Activated T-helper 1 cell treated with anti-CD3 and anti-CD28 coated beads, Interleukin-12 subunit alpha, Interleukin-12 subunit beta, Interleukin-2, Interleukin-4 antibody, amounts not matched to agents 30 ng/mL and 10 ng/mL and 1 ng/mL, durations not matched to agents 14 hours and 24 hours and 36 hours (primary cell): ENCODE measurements at places on chromosomes 5 and 9. TPM values are rescaled to one million over a fixed set of nuclear protein-coding genes. Genes with fewer than 3 reads are reported as not detected.

TPRN gene
- total RNA-seq, result 15.6 and 17.2 TPM in 2 replicates

DNA sequence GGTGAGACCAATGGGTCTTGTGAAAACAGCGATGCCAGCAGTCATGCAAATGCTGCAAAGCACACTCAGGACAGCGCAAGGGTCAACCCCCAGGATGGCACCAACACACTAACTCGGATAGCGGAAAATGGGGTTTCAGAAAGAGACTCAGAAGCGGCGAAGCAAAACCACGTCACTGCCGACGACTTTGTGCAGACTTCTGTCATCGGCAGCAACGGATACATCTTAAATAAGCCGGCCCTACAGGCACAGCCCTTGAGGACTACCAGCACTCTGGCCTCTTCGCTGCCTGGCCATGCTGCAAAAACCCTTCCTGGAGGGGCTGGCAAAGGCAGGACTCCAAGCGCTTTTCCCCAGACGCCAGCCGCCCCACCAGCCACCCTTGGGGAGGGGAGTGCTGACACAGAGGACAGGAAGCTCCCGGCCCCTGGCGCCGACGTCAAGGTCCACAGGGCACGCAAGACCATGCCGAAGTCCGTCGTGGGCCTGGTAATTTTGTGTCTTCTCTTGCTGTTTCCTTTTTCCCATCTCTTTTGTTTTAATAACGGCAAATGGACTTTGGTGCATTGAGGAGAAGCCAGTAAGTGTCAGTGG lies 98.0 kb downstream of the EHMT1 start:
- peaks cover 69% of the 10 kb centered on the region for H3K36me3 ChIP-seq
- H3K27me3 ChIP-seq, result no peaks in the 10 kb centered on the region
- peaks cover 15% of the 10 kb centered on the region for H3K4me1 ChIP-seq
- peak overlapping the region; percentile 55 for H3K27ac ChIP-seq
- H3K4me3 ChIP-seq, result no peak overlapping the region

DNA sequence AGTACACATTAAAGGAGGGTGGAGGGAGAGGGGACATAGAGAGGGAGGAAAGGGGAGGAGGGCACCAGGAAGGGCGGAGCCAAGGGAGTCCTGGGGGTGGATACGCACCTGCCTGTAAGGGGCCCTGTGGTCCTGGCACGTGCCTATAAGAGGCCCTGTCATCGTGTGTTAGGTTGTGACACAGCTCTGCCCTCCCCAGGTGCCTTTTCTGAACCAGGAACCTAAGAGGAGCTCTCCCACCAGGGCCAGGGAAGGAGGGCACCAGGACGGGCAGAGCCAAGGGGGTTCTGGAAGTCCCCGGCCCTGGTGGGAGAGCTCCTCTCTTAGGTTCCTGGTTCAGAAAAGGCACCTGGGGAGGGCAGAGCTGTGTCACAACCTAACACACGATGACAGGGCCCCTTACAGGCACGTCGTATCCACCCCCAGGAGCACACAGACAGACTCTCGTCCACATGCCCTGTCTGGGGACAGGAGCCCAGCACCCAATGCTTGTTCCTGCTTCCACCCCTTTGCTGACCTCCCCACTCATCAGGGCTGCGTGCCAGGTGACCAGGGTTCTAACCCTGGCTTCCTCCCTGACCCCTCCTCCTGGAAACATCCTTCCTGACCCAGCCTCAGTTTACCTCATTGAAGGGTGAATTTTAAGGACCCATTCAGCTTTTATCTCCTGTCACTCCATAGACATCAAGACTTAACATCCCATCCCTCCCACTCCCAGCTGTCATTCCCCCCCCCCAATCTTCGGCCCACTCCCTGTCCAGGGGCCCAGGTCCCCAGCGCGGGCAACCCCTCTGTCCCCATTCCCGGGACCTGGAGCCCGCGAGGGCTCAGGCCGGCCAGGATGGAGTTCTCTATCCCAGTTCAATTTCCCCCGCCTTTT lies 12.9 kb upstream of the OLFM1 start:
- DNase-seq, result no peak
- no peaks in the 10 kb centered on the region for H3K4me1 ChIP-seq
- H3K27me3 ChIP-seq, result peaks cover 12% of the 10 kb centered on the region
- H3K27ac ChIP-seq, result no peak overlapping the region

- H3K36me3 ChIP-seq, result peaks cover 48% of the 10 kb centered on the region
- no peak for DNase-seq
- H3K27me3 ChIP-seq, result no peaks in the 10 kb centered on the region
Observed at GRCh38 chr5:154793599-154794524, 38.7 kb downstream of the LARP1 start.

DNA sequence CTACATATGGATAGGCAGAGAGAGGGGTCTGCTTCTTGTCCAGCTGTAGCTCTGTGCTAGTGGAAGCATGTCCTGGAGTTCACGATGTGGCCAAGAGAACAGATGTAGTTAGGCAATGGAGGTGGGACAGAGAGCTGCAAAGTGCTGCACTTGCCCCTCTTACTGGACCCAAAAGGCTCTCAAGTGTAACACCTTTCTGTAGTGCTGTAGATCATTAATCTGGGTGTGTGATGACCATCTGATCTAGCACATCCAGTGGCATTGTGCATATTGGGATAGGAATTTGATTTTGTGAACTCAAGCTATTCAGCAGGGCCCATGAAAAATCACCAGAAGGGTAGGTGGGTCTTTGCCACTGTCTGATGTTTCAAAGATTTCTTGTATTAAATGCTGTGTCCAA lies 151.4 kb downstream of the KDM4C start:
- H3K36me3 ChIP-seq, result peaks cover 1% of the 10 kb centered on the region
- no peaks in the 10 kb centered on the region for H3K4me1 ChIP-seq
- H3K27ac ChIP-seq, result no peak overlapping the region
- DNase-seq, result no peak
